Activated T-helper 1 cell treated with anti-CD3 and anti-CD28 coated beads, Interleukin-12 subunit alpha, Interleukin-12 subunit beta, Interleukin-2, Interleukin-4 antibody, amounts not matched to agents 30 ng/mL and 10 ng/mL and 1 ng/mL, durations not matched to agents 14 hours and 24 hours and 36 hours (primary cell): ENCODE measurements at places on chromosomes 3 and 15. TPM values are rescaled to one million over a fixed set of nuclear protein-coding genes. Genes with fewer than 3 reads are reported as not detected.

Gene ISL2
- 1.3 TPM in 2 replicates for total RNA-seq

Gene BTLA
- total RNA-seq: 39.4 and 40.7 TPM in 2 replicates

Gene AGBL1
- total RNA-seq: not detected in 2 replicates

DNA sequence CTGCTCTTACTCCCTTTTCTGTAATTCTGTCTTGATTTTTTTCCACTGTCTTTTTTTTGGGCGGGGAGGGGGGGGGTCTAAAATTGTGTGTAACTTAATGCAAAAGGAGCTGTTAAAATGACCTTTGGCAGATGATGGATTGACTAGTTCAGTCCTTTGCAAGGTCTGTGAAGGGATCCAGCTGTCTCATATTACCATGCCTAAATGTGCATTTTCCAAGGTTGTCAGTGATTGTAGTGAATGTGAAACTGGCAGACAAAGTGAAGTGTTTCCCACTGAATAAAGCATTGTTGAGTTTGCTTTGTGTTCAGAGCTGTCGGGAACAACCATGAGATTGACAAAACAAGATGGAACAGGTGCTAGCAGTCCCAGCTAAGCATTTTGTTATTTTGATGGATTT lies 110.1 kb upstream of the SKOR1 start:
- no peak for DNase-seq

DNA sequence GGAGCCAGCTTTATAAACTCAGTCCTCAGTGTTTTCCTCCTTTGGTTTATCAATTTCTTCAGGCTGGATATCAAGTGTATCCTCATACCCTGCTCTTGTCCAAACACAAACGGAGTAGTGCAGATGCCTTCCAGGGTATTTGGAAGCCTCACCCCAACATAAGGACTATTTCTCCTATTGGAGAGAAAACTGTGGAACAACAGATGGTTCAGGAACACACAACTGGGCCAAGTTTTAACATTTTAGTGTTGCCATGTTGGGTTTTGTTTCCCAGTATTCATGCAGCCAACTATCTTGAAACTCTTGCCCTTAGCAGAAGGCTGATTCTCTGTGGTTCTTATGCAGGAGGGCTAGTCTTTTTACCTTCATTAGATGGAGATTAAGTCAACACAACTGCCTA lies 398.1 kb downstream of the GABRB3 start:
- DNase-seq: no peak

DNA sequence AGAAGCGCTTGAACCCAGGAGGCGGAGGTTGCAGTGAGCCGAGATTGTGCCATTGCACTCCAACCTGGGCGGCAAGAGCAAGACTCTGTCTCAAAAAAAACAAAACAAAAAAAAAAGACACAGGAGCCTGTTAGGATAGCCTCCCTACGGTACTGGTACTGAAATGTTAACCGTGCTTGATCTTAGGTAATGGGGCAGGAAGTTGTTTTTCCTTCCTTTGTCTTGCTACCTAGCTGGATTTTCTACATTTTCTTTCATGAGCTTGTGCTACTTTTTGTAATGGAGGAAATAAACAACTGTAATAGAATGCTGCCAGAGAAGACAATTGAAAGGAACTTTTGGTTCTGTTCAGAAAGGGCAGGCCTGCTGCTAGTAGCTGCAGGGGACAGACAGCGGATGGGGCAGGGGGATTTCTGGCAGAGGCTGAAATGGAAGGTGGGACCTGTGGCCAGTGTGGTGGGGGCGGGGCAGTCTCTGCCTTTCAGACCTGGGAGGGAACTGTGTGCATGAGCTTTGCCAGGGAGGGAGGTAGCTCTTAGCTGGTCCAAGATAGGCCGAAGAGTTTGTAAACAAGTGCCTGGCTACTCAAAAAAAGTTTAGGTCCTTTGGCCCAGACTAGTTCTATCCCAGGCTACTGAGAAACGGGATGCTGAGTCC lies 49.0 kb upstream of the SEMA4B start:
- DNase-seq: no peak

DNA sequence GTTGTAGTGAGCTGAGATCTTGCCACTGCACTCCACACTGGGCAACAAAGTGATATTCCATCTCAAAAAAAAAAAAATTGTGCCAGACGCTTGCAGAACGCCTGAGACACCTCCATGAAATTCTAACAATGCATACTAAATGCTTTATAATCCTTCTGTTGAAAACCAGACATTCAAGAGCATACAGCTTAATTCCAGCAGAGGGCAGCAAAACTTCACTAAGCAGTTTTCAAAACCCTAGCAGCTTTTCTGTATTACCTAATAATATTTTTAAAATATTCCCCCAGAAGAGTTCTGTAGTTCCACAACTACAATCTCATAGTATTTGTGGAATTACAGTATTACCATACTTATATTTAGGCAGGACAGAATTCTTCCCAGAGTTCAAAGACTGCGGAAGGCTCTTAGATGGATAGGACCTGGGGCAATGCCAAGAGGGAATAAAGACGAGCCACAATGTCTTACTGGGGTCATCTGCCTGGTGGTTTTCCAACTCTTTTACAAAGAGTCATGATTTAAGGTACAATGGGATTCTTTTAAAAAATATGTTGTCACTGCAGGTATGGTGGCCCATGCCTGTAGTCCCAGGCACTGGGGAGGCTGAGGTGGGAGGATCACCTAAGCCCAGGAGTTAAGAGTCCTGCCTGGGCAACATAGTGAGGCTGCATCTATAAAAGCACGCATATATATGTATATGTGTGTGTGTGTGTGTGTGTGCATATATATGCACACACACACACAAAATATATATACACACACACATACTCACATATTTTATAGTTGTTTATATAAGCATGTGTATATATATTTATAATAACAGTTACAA lies 19.6 kb upstream of the TASOR start:
- DNase-seq: no peak
